ENCODE measurements at places on chromosomes 5 and 9. TPM values are rescaled to one million over a fixed set of nuclear protein-coding genes. Genes with fewer than 3 reads are reported as not detected.

Gene SLC1A3
- total RNA-seq, result 3.3 TPM

DNA sequence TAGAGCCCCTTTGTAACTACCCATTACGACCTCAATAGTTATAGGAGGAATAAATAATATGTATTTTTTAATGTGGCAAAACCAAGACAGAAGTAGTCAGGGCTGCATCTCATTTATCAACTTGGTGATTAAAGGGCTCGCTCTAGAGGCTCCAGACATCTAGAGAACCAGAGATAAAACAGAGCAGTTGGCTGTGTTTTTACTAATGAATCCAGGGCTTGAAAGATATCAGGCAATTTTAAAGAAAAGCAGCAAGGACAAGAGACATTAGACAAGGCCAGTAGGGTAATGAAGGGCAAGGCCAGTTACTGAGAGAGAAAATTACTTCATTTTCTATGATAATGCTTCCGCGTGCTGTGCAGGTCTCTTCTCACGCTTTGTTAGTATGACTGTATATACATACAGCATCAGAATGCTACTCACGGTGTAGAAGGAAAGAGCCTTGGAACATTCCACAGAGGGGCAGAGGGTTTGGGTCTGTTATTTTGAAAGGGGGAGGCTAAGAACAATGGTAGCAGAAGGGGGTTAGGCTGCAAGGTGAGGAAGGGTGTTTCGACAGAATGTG is 110.4 kb downstream of the SEMA6A start:
- DNase-seq, result no peak

Gene CEP120
- total RNA-seq, result 11.0 TPM

- DNase-seq, result no peak
Observed at GRCh38 chr9:72217306-72217842, 68.1 kb downstream of the GDA start.

- DNase-seq, result peak; percentile 50
Observed at GRCh38 chr9:27888661-27889295, 315.5 kb upstream of the C9orf72 start.

DNA sequence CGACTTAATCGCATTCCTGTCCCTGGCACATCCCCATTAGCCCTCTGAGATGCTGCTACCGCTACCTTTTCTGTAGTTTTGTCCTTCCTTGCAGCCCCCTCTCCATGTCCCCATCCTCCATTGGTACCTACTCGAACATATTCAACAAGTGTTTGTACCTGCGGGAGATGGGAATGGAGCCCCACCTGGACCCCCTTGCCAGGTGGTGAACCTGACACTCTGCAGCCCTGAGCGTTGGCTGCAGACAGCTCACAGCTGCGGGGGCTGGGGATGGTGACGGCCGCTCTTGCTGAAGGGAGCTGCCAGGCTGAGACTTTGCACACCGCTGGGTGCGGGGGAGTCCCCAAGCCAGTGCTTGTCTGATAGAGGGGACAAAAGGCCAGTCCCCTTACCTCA is 96.3 kb upstream of the DAP start:
- DNase-seq, result no peak

- no peak for DNase-seq
Observed at GRCh38 chr9:82721593-82721992, 341.3 kb downstream of the RASEF start.

GRCh38 chr9:88754452-88754851 is 219.5 kb downstream of the NXNL2 start:
- DNase-seq, result no peak

GRCh38 chr9:92527291-92527828 is 8.4 kb downstream of the ECM2 start:
- DNase-seq, result no peak

Gene TAF11L10
- total RNA-seq, result not detected

DNA sequence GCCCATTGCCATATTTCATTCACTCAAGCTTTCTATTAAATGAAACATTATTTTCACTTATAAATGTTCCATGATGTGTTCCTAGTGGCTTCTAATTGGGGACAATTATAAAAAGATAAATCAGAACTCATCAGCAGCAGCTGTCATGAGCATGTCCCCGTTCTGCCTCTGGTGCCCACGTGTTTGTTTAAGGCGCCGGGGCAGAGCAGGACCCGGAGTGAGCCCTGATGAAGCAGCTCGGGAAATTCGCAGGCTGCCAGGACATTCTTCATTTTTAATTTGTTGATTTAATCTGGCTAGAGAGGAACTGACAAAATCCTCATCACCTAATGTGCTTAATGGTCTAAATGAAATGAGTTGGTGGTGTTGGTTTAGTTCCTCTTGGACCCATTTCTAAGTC is 475.0 kb downstream of the CTNND2 start:
- no peak for DNase-seq
